Activated T-helper 1 cell treated with anti-CD3 and anti-CD28 coated beads, Interleukin-2, amount 50 U/mL, for 16 hours (primary cell): ENCODE measurements at places on chromosomes 2 and 18.
A peak's percentile ranks its signal among the peaks of the same experiment; 100 is the strongest.

GRCh38 chr2:86623043-86623493 lies 597 bp downstream of the RNF103 start:
- DNase-seq = peak; percentile 17

- no peak for DNase-seq
These were observed 497.7 kb upstream of the LRATD1 start for GRCh38 chr2:14134771-14135170.

GRCh38 chr2:30113617-30114293 lies 33.1 kb upstream of the YPEL5 start:
- DNase-seq = no peak

GRCh38 chr18:33020877-33021276 lies 248.1 kb upstream of the KLHL14 start:
- no peak for DNase-seq

GRCh38 chr2:715038-715437 lies 37.8 kb upstream of the TMEM18 start:
- DNase-seq = no peak

GRCh38 chr18:79945118-79946042 lies 6.1 kb downstream of the SLC66A2 start:
- no peak for DNase-seq

GRCh38 chr2:186822323-186822722 lies 26.6 kb downstream of the ZSWIM2 start:
- DNase-seq = no peak

GRCh38 chr2:73283545-73284295 lies 558 bp downstream of the FBXO41 start:
- no peak for DNase-seq

GRCh38 chr2:232321817-232322559 lies 56.6 kb upstream of the ALPP start:
- no peak for DNase-seq

GRCh38 chr2:86049529-86049928 lies 56.2 kb downstream of the POLR1A start:
- DNase-seq = no peak

DNA sequence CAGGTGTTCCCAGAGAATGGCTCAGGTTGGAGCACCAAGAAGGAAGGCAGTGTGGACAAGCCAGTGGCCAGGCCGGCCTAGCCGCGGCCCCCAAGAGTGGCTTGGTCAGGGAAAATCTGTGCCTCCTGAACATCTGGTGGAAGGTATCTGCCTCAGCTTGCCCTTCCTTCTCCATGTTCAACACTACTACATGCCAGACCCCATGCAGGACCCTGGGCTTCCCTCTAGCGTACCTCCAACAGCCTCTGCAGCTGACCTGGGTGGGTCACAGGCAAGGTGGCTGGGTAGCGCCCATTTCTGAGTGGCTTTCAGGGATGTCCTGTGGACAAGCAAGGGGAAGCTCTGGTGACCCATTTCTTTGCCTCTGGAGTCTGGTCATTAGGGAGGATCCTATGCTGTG lies 7.7 kb downstream of the WNT10A start:
- DNase-seq = no peak

DNA sequence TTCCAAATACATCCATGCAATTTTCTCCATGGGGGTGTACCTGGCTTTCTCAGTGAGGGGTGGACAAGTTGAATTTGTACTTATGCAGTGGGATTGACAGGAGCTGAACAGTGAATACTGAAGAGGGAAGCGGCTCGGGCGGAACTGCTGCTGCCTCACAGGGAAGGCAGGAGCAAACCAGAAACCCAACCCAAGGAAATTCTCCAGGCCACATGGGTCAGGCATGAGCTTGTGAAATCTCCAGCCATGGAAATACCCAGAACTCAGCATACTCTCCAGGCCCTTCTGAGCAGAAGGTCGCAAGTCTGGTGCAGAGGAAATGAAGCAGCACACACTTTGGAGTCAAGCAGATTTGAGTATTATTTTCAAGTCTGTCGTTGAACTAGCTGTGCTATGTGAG lies 26.5 kb upstream of the INO80C start:
- DNase-seq = no peak
